ENCODE measurements at places on chromosomes 3 and 15.

- no peak overlapping the region for H3K27ac ChIP-seq
- no peaks in the 10 kb centered on the region for H3K27me3 ChIP-seq
- no peak for DNase-seq
- H3K4me1 ChIP-seq, result no peaks in the 10 kb centered on the region
- no peak overlapping the region for H3K4me3 ChIP-seq
Observed at GRCh38 chr15:58438956-58439355, 7.2 kb downstream of the LIPC start.

DNA sequence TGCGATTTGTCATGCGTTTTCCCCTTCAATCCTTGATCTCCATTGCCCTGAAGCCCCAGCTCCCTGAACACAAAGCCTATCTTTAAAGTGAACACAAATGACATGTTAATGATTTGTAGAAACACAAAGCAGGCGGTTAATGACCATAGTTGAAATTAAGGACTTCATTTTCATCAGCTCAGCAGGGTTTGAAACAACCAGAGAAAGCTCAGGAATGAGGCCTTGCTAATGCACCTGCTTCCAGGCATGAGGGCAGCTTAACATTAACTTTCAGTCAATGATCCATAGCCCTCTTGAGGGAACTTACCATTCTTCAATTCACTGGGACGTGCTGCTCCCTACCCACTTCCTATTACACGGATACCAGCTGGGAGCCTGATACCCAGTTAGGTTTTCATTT is 427.2 kb upstream of the CBLB start:
- no peak for DNase-seq
- no peak overlapping the region for H3K27ac ChIP-seq
- no peaks in the 10 kb centered on the region for H3K27me3 ChIP-seq
- H3K36me3 ChIP-seq, result no peaks in the 10 kb centered on the region

- H3K4me3 ChIP-seq, result no peak overlapping the region
- no peak overlapping the region for H3K27ac ChIP-seq
- H3K36me3 ChIP-seq, result no peaks in the 10 kb centered on the region
- H3K27me3 ChIP-seq, result no peaks in the 10 kb centered on the region
Observed at GRCh38 chr15:70237626-70238025, 139.9 kb upstream of the TLE3 start.

GRCh38 chr15:59301527-59301926 is 71.1 kb downstream of the MYO1E start:
- no peaks in the 10 kb centered on the region for H3K27me3 ChIP-seq
- no peak for DNase-seq
- no peak overlapping the region for H3K4me3 ChIP-seq
- no peaks in the 10 kb centered on the region for H3K36me3 ChIP-seq

DNA sequence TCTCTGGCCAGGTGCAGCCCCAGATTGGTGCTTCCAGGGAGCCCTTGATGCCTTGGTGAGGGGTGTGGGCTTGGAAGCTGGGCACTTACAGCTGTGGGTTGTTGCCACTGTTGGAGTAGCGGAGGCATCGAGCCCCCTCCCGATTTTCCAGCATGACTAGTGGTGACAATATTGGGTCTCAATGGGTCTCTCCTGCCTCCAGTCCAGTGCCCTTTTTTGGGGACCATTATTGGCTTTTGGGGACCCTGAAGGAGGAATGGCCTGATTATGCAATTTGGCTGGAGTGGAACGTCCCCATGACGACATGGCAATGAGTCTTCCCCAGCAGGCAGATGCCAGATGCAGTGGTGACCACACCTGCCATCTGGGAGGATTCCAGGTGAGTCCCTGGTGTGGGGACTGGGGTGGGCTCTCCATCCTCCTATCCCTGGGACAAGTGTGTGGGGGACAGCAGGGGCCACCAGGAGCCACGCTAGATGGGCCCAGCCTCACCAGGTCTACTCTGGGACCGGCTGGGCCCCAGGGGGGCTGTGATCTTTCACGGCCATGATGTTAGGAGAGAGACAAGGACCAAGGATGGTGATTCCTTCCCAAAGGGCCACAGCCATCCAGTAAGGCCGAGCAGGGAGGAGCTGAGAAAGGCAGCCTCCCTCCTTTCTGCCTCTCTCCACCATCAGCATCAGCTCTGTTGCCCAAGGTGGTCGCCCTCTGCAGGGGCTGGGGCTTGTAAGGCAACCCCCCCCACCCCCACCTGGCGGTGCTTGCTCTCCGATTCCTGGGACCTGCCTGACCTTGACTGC is 196.8 kb downstream of the GOLGA6L6 start:
- no peak overlapping the region for H3K4me3 ChIP-seq
- no peaks in the 10 kb centered on the region for H3K4me1 ChIP-seq
- H3K27ac ChIP-seq, result no peak overlapping the region
- H3K36me3 ChIP-seq, result no peaks in the 10 kb centered on the region
- H3K27me3 ChIP-seq, result peaks cover 5% of the 10 kb centered on the region
- DNase-seq, result peak; percentile 19

DNA sequence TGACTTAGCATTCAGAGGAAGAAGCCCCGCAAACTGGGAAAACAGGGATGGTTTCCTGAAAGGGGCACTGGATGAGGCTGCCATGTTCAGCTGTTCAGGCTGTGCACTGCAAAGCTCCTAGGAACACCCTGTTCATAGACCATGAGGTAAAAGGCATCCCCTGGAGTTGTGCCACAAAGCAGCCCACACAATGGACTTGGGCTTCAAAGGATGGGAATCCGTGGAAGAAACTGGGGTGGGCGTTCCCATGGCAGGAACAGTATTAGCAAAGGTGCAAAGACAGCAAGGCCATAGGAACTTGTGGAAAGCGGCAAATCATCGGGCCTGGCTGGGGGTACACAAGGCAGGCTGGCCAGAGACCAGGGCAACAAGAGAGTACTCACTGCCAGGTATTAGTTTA is 8.9 kb downstream of the OXTR start:
- DNase-seq, result no peak
- no peak overlapping the region for H3K27ac ChIP-seq
- no peaks in the 10 kb centered on the region for H3K36me3 ChIP-seq

Measured in breast epithelium (tissue), 4 donors.